ENCODE measurements at places on chromosomes 1 and 21. TPM values are rescaled to one million over a fixed set of nuclear protein-coding genes. Genes with fewer than 3 reads are reported as not detected.
A peak's percentile ranks its signal among the peaks of the same experiment; 100 is the strongest.

DNA sequence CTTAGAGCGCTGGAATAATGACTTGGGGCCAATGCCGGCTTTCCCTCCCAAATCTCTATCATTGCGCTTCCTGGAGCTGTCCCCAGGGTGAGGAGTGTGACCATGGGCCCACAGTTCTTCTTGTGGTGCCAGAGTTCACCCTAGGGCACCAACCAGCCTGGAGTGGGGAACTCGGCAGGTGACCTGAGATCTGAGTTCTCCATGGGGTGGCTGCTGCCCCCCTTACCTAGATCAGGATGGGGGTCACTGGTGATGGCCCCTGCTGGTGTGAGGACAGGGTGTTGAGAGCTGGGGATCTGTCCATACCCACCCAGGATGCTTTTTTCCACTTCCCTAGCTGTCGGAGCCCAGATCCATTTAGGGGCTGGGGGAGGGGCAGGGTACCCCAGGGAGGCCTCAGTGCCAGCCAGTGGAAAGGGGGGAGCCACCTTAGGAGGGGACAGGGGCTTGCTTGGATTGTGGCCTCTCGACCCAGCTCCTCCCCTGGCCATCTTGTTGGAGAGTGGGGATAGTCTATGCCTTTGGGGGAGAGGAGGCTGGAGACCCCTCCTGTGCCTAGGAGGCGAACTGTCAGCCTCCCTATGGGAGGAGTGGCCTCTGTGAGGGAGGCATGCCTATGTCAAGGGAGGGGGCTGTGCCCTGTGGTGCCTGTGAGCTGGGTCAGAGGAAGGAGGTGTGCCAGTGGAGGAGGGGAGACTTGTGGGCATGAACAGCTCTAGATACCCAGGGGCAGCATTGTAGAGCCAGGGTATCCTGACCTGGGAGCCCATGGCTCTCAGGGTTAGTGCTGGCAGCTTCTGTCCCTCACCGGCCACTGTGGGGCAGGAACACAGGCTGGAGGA, 1.7 kb downstream of the FOXO6 start:
- DNase-seq: no peak
- H3K4me1 ChIP-seq: peaks cover 3% of the 10 kb centered on the region
- peaks cover 57% of the 10 kb centered on the region for H3K27me3 ChIP-seq
- H3K27ac ChIP-seq: no peak overlapping the region

DNA sequence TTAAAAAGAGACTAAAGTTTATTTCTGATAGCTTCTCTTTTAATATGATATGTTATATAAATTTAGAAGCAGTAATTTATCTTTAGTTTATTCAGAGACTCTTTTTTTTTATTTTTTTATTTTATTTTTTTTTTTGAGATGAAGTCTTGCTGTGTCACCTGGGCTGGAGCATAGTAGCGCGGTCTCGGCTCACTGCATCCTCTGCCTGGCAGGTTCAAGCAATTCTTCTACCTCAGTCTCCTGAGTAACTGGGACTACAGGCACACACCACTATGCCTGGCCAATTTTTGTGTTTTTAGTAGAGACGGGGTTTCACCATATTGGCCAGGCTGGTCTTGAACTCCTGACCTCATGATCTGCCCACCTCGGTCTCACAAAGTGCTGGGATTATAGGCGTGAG, 89.6 kb downstream of the DISP1 start:
- no peaks in the 10 kb centered on the region for H3K27me3 ChIP-seq
- no peaks in the 10 kb centered on the region for H3K4me1 ChIP-seq
- H3K27ac ChIP-seq: no peak overlapping the region

DNA sequence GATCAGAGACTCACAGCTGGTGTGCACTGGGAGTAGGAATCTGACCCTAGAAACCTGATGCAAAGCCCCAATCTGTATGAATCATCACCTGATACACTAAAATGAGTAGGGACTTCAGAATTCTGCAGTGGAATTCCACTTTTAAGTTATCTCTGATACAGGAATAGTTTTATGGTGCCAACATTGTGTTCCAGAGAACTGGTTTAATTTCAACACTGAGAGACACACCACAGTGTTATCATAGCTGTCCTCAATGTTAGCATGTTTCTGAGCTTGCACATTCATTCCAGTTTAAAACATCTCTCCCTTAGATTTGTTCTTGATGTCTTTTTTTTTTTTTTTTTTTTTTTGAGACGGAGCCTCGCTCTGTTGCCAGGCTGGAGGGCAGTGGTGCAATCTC, 7.1 kb downstream of the UTS2 start:
- peaks cover 5% of the 10 kb centered on the region for H3K27me3 ChIP-seq
- H3K36me3 ChIP-seq: peaks cover 3% of the 10 kb centered on the region
- H3K27ac ChIP-seq: no peak overlapping the region

DNA sequence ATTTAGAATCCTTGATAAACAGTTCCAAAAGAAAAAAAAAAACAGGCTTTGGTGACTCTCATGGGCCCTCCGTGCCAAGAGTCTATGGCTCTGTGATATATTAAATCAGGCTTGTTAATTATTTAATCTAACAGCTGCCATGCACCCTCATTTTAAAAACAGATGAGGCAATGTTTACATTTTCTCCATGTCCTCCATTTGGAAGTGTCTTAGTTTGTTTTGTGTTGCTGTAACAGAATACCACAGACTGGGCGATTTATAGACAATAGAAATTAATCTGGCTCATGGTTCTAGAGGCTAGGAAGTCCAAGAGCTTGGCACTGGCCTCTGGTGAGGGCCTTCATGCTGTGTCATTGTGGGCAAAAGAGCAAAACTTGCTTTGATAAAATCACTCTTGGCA, 58.0 kb downstream of the B3GALT5 start:
- H3K27me3 ChIP-seq: no peaks in the 10 kb centered on the region
- no peak overlapping the region for H3K4me3 ChIP-seq
- no peaks in the 10 kb centered on the region for H3K4me1 ChIP-seq

DNA sequence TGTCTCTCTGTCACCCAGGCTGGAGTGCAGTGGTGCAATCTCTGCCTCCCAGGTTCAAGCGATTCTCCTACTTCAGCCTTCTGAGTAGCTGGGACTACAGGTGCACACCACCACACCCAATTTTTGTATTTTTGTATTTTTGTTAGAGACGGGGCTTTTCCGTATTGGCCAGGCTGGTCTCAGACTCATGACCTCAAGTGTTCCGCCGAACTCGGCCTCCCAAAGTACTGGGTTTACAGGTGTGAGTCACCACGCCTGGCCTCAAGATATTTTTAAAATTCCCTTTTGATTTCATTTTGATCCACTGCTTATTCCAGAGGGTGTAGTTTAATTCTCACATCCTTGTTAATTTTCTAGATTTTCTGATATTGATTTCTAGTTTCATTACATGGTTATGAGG, 3.8 kb downstream of the IFI44L start:
- H3K36me3 ChIP-seq: peaks cover 37% of the 10 kb centered on the region
- peaks cover 68% of the 10 kb centered on the region for H3K4me1 ChIP-seq
- H3K27me3 ChIP-seq: no peaks in the 10 kb centered on the region
- H3K27ac ChIP-seq: peak overlapping the region; percentile 79

GRCh38 chr1:186897008-186897407, 68.3 kb downstream of the PLA2G4A start:
- DNase-seq: no peak
- H3K27ac ChIP-seq: peak overlapping the region; percentile 7
- peaks cover 45% of the 10 kb centered on the region for H3K36me3 ChIP-seq

DNA sequence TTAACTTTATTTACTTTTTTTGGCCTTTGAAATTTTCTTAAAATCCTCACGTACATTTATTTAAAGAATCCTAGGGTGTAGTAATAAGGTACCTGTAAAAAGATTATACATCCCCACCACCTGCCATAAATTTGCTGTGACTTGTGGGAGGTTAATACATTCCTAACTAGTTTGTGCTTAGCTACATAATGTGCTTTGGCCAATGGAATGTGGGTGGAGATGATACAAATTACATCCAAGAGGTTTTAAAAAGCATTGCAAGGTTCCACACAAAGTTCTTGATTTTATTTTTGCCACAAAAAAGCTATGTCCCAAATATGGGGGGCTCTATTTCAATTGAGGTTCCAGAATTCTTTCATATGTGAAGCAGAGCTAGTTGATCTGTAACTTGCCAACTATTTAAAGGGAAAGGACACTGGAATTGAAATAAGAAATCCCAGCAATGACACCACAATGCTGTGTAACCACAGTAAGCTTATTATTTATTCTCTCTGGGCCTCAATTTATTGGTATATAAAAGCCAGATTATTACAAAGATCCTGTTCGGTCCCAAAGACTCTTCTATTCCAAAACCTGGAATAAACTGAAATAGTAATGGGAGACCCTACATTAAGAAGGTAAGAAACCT, 15.7 kb downstream of the ASPM start:
- H3K36me3 ChIP-seq: peaks cover 66% of the 10 kb centered on the region
- peaks cover 7% of the 10 kb centered on the region for H3K4me1 ChIP-seq
- H3K4me3 ChIP-seq: no peak overlapping the region
- H3K27me3 ChIP-seq: no peaks in the 10 kb centered on the region
- no peak for DNase-seq

- no peak for DNase-seq
- H3K27me3 ChIP-seq: peaks cover 39% of the 10 kb centered on the region
- no peak overlapping the region for H3K27ac ChIP-seq
- H3K4me1 ChIP-seq: peaks cover 15% of the 10 kb centered on the region
- H3K4me3 ChIP-seq: peak overlapping the region; percentile 83
Observed at GRCh38 chr1:65255035-65255655, 54.2 kb upstream of the DNAJC6 start.

- H3K4me3 ChIP-seq: no peak overlapping the region
- H3K36me3 ChIP-seq: peaks cover 54% of the 10 kb centered on the region
- no peaks in the 10 kb centered on the region for H3K27me3 ChIP-seq
- DNase-seq: no peak
Observed at GRCh38 chr1:165897326-165898303, 70.2 kb downstream of the UCK2 start.

GRCh38 chr1:224430511-224431113, 4.0 kb downstream of the WDR26 start:
- H3K36me3 ChIP-seq: peaks cover 56% of the 10 kb centered on the region
- DNase-seq: peak; percentile 22
- peak overlapping the region; percentile 77 for H3K27ac ChIP-seq
- no peaks in the 10 kb centered on the region for H3K27me3 ChIP-seq
- peak overlapping the region; percentile 60 for H3K4me3 ChIP-seq
- peaks cover 44% of the 10 kb centered on the region for H3K4me1 ChIP-seq

- H3K27me3 ChIP-seq: no peaks in the 10 kb centered on the region
- H3K4me1 ChIP-seq: no peaks in the 10 kb centered on the region
- peaks cover 6% of the 10 kb centered on the region for H3K36me3 ChIP-seq
- DNase-seq: no peak
- no peak overlapping the region for H3K27ac ChIP-seq
Observed at GRCh38 chr1:226903819-226904716, 33.7 kb downstream of the PSEN2 start.

DNA sequence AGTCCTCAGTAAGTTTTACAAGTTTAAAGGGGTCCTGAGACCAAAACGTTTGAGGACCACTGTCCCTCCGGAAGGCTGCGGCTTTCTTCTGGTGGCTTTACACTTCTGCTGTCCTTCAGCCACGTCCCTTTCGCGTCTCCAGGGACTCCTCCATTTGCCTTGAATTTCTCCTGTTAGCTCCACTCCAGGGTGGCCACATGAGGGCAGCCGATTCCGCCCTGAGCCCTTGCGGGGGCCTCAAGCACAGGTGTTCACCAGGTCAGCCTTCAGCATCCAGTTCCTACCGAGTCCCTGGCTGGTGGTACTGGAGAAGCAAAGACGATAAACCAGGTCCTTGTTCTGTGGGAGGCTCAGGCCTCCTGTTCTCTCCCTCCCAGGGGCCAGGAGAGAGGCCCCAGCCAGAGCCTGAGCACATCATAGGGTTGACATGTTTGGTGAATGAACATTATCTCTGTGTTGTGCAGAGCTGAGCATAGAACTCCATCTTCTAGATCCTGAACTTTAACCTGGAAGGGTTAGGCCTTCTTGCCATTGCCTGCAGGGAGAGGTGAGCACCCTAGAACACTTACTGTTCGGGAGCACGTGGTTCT, 27.4 kb upstream of the COQ8A start:
- no peak overlapping the region for H3K27ac ChIP-seq
- peaks cover 17% of the 10 kb centered on the region for H3K4me1 ChIP-seq
- peak; percentile 22 for DNase-seq
- no peaks in the 10 kb centered on the region for H3K36me3 ChIP-seq
- H3K4me3 ChIP-seq: no peak overlapping the region
- H3K27me3 ChIP-seq: no peaks in the 10 kb centered on the region

- H3K4me1 ChIP-seq: no peaks in the 10 kb centered on the region
- H3K4me3 ChIP-seq: no peak overlapping the region
- H3K36me3 ChIP-seq: no peaks in the 10 kb centered on the region
Observed at GRCh38 chr1:43123031-43123430, 49.1 kb downstream of the EBNA1BP2 start.

- DNase-seq: no peak
- peaks cover 7% of the 10 kb centered on the region for H3K4me1 ChIP-seq
- H3K36me3 ChIP-seq: no peaks in the 10 kb centered on the region
- H3K27me3 ChIP-seq: peaks cover 15% of the 10 kb centered on the region
Observed at GRCh38 chr1:55305735-55306134, 90.6 kb upstream of the USP24 start.

GRCh38 chr1:73781251-73781650, 416.7 kb downstream of the LRRIQ3 start:
- no peak overlapping the region for H3K27ac ChIP-seq
- H3K4me1 ChIP-seq: no peaks in the 10 kb centered on the region
- H3K4me3 ChIP-seq: no peak overlapping the region
- no peak for DNase-seq
- no peaks in the 10 kb centered on the region for H3K36me3 ChIP-seq

- no peaks in the 10 kb centered on the region for H3K27me3 ChIP-seq
- DNase-seq: no peak
- H3K4me1 ChIP-seq: no peaks in the 10 kb centered on the region
Observed at GRCh38 chr1:176466514-176466913, 3.5 kb downstream of the PAPPA2 start.

DNA sequence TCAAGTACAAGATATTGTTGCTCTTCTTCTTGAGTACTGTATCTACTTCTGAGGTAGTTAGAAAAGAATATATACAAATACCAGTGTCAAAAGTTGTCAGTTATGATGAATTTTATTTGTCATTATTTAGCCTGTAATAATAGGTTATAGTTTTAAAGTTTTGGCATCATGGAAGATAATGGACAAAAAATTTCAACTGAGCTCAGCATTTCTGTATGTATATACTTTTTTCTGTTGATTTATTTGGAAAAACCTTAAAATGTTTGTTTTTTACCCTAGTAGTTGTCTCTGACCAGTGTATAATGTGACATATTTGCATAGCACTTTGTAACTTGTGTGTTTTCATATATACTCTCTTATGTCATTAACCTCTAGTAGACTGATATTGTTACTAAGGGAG, 11.1 kb downstream of the SLC35A3 start:
- H3K27ac ChIP-seq: no peak overlapping the region
- H3K27me3 ChIP-seq: no peaks in the 10 kb centered on the region
- H3K36me3 ChIP-seq: peaks cover 30% of the 10 kb centered on the region
- H3K4me1 ChIP-seq: peaks cover 4% of the 10 kb centered on the region
- DNase-seq: no peak

GRCh38 chr1:160416369-160416768, 16.0 kb downstream of the VANGL2 start:
- H3K4me3 ChIP-seq: no peak overlapping the region
- peaks cover 2% of the 10 kb centered on the region for H3K4me1 ChIP-seq
- peaks cover 24% of the 10 kb centered on the region for H3K27me3 ChIP-seq

GRCh38 chr21:32826329-32827167, 55.0 kb upstream of the PAXBP1 start:
- H3K27me3 ChIP-seq: peaks cover 10% of the 10 kb centered on the region
- H3K4me1 ChIP-seq: no peaks in the 10 kb centered on the region
- no peak overlapping the region for H3K4me3 ChIP-seq
- H3K36me3 ChIP-seq: no peaks in the 10 kb centered on the region
- H3K27ac ChIP-seq: no peak overlapping the region

Gene RORC
- 0.94 TPM for total RNA-seq

Gene ITPKB
- 30.0 TPM for total RNA-seq

Gene RNF186
- total RNA-seq: not detected
